PC-3 (cell line): ENCODE measurements at places on chromosomes 6 and 20.
A peak's percentile ranks its signal among the peaks of the same experiment; 100 is the strongest.

GRCh38 chr20:237489-237888, 10.4 kb downstream of the DEFB129 start:
- DNase-seq: no peak

DNA sequence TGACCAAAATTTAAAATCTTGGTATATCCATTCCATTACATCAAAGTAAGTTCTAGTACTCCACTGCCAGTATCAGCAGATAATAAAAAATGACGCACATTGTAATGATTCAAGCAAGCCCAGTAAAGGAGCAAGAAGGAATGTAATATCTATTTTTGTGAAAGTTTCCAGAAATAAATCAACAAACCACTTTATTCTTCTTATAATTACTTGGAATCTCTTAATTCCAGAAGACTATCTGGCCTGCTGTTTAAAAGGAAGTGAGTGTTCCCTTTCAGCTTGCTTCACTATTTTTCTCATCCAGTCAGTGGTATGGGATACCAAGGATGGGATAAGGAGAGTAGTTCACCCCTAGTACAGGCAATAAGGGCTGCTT, 42.2 kb upstream of the DSE start:
- no peak for DNase-seq

DNA sequence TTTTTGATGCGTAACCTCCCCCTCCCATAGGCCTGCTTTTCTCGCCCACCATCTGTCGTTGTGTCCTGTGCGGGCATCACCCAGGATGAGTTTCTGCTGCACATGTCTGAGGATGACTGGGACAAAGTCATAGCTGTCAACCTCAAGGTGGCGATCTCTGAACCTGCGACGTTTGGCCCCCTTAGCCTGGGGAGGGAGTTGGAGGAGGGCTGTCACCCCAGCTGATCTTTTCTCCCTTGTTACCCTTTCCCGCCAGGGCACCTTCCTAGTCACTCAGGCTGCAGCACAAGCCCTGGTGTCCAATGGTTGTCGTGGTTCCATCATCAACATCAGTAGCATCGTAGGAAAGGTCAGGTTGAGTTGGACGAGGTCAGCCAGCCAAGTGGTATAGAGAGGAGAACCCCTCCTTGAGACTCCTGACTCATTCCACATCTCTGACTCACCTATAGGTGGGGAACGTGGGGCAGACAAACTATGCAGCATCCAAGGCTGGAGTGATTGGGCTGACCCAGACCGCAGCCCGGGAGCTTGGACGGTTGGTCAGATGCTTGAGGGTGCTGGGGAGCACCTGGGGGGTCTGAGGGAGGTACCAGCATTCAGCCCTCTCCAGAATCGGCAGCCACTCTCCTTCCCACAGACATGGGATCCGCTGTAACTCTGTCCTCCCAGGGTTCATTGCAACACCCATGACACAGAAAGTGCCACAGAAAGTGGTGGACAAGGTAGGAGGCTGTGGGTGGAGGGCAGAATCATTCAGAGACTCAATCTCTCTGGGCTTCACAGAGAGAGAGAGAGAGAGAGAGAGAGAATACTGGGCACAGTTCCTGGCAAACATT, 954 bp downstream of the HSD17B8 start:
- peak; percentile 76 for DNase-seq

DNA sequence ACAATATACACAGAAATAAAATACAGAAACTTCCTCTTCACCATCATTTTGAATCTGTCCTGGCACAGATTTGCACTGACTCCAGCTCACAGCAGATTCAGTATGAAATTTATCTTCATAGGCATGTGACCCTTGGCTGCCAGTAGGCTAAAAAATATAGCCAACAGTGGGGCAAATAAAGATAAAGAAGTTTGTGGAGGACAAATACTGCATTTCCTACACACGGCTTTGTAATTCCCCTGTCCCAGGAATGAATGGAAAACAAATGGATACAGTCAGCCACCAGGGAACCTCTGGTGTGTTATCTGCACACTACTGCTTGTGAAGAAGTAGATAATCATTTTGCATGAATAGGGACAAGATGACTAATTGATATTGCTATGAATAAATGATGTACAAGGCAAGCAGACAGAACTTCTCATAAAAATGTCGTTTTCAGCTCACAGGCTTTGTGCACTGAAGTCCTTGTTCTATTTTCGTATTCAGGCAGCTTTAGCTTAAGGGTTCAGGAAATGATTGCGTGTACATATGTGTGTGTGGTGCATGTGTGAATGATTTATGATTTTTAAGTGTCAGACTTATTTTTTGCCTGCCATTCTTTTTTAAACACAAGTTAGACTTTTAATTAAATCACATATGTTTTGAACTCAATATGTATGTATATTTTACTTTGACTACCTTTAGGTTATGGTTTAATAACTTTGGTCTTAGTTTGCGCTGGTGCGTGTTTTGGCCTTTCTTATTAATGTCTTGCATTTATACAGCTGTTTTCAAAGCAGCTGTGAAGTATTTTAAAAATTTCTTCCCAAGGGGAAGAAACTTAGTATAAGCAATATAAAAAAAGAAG, 543.8 kb upstream of the JAG1 start:
- DNase-seq: no peak

- no peak for DNase-seq
Observed at GRCh38 chr20:38838326-38838725, 32.8 kb downstream of the PPP1R16B start.

DNA sequence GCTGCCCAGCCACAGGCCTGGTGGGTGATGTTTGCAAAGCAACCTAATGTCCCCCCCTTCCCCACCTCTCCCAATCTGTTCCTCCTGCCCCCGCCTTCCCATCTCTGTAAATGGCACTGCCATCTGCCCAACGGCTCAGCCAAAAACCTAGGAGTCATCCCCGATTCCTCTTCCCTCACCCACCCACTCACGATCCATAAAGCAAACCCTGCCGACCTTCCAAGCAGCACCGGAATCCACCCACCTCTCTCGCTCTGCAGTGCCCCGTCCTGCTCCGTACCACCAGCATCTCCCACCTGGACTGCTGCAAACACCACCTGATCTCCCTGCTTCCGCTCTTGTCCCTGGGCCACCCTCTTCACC, 37.6 kb downstream of the SULF2 start:
- no peak for DNase-seq

DNA sequence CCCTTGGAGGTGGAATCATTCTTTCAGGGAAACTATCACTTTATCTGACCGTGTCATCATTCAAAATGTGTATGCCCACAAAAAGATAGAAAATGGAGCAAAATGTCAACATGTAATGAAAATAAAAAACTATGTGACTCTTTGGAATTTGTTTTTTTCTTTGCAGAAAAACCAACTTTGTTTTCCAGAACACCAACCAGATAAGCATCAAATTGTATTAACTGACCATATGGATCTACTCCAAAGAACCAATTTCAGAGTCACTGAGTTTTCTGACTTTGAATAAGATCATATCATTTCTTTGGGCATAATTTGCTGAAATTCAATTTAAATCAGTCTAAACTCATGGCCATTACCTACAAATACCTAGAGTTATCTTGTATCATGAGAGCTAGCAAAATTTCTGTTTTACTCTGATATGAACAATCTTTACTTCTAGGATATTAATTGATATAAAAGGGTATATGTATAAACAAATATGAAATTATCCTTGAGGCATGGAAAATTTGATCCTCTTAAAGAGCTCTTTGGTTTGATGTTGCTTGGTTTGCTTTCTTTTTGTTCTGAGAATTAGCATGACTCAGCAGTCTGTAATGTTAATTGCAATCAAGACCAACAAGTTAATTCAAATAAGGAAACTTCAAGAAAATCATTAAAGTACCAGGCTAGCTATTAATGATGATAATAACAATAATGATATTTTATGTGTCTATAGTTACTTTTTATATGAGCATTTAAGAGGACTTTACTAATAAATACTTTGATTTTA, 444.4 kb upstream of the MARCKS start:
- DNase-seq: peak; percentile 4

- DNase-seq: no peak
Observed at GRCh38 chr6:135170238-135170637, 10.9 kb upstream of the MYB start.

DNA sequence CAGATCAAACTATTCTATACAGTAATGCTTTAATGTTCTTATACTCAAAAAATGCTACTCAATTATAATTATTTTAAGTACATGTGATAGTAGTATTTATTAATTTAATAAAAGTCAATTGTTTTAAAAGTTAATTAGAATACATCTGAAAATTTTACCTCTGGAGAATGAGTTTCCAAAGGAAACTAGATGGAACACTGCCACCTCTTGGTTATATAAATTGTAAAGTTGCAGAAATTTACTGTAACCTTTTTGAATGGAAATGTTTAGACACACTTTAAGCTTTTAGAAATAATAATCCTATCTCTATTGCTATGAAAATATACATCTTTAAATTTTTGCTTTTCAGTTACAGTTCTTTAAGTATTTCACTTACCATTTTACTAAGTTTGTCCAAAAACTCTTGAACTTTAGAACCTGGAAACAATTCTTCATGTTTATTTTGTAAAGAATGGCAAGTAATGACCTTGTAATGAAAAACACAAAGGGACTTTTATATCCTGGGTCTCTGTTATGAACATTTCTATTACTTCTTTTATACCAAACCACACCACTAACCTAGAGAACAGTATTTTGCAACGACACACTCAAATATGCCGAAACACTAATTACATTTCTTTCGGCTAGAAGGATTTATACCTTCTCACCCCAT, 10.9 kb upstream of the BMP5 start:
- DNase-seq: peak; percentile 69
